Left ventricle myocardium inferior (tissue), 1 donor: ENCODE measurements at places on chromosomes 11 and 22.

- DNase-seq: no peak
Observed at GRCh38 chr11:23536907-23537306, 676.6 kb upstream of the CCDC179 start.

- DNase-seq: no peak
Observed at GRCh38 chr22:25448435-25449051, 115.9 kb upstream of the GRK3 start.

DNA sequence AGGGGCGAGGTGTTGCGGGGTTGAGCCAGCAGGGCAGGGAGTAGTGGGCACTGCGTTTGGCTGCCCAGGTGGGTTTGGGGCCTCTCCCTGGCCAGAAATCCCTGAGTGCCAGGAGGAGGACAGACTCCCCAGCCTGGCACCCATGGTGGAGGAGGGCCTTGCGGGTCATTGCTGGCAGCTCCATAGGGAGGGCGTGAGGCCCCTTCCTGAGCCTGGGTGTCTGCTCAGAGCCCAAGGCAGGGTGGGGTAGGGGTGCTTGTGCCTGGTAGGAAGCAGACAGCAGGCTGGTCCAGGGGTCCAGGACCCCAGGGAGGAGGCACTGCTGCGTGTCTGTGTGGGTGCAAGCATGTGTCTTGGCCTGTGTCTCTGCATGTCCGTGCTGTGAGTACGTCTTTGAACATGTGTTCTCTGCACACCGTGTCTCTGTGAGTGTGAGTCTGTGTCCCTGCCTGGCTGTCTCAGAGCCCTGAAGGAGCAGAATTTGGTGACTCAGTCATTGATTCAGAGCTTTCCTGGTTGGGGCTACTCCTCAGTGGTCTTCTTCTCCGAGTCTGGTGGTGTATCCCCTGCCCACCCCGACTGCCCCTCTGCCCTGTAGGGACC lies 3.9 kb downstream of the TSPAN4 start:
- DNase-seq: no peak

DNA sequence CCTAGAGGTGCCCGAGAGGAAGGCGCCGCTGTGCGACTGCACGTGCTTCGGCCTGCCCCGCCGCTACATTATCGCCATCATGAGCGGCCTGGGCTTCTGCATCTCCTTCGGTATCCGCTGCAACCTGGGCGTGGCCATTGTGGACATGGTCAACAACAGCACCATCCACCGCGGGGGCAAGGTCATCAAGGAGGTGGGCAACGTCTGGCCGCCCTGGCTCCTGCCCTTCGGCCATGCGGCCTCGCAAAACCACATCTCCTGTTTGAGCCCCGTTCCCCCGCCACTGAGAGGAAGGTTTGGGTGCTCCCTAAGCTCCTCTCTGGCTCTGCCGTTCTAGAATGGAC lies 3.4 kb downstream of the SLC17A6 start:
- DNase-seq: no peak

- DNase-seq: peak; percentile 12
Observed at GRCh38 chr22:37184816-37185541, 3.1 kb downstream of the C1QTNF6 start.

GRCh38 chr11:64619811-64620380 lies 28.9 kb downstream of the SLC22A12 start:
- no peak for DNase-seq

DNA sequence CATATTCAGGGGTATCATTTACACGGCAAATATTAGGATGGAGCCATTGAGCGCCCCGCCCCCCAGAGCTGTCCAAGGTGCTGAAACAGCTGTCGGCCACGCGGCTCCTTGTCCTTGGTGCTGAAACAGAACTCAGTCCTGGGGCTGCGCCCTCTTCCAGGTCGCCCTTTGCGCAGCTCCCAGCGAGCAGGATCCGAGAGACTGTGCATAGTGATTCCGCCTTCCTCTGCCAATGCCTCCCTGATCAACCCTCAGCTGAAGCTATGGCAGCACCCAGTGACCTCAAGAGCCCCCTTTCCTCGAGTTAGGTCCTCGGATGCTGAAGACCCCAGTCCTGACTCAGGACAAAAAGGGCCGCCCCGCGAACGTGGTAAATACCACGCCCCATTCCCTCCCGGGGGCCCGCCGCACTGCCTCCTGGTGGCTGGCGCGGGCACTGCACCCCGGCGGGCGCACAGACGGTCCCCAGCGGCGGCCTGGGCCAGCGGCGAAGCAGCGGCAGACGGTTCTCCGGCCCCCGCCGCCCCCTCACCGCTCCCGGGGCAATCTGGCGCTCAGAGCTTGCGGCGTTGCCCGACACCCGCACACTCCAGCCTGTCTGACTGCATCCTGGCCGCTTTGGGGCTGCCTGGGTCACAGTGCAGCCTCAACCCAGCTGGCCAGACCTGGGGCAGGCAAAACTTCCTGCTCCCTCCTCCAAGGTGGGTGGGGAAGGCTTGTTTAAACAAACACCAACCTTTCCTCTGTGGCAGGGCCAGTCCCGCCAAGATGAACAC lies 13.4 kb downstream of the SYT7 start:
- DNase-seq: peak; percentile 78

GRCh38 chr11:36249246-36249645 lies 40.0 kb downstream of the COMMD9 start:
- DNase-seq: no peak

GRCh38 chr22:23079240-23079768 lies 9.0 kb downstream of the GNAZ start:
- no peak for DNase-seq

GRCh38 chr11:62202910-62203309 lies 5.6 kb upstream of the SCGB2A1 start:
- no peak for DNase-seq

DNA sequence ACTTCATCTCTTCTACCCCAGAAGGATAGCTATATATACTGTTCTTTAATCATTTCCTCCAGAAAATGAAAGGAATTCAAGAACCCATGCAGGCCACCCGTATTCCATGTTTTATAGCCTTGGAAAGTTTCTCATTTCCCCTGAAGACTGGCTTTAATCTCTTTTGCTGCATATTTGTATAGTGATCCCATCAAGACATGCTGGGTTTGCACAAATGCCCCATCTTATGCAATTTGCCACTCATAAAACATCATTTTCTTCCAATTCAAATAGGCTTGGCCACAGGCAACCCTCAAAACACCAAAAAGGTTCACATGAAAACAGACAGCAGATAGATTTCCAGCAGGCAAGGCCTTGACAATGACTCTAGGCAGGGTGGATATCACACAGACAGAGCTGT lies 28.3 kb upstream of the APOA1 start:
- no peak for DNase-seq

DNA sequence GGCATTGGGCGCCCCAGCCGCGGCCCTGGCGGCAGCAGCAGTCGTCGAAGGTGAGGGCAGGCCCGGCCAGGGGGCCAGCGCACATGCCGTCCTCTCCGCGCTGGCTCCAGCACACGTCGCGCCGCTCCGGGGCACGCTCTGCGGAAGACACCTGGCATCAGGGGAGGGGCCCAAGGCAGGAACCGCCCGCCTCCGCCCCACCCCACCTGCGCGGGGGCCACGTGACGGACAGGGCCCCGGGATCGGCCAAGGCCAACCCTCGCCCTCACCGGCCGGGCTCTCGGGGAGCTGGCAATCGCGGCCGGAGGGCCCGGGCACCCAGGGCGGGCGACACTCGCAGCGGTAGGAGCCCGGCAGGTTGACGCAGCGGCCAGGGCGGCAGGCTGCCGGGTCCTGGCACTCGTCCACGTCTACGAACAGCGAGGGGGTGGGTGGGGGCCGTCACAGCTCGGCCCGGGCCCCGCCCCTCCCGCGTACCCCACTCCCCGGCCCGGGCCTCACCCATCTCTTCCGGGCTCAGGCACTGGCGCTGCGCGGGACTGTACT lies 14.9 kb downstream of the SCYL1 start:
- DNase-seq: no peak

DNA sequence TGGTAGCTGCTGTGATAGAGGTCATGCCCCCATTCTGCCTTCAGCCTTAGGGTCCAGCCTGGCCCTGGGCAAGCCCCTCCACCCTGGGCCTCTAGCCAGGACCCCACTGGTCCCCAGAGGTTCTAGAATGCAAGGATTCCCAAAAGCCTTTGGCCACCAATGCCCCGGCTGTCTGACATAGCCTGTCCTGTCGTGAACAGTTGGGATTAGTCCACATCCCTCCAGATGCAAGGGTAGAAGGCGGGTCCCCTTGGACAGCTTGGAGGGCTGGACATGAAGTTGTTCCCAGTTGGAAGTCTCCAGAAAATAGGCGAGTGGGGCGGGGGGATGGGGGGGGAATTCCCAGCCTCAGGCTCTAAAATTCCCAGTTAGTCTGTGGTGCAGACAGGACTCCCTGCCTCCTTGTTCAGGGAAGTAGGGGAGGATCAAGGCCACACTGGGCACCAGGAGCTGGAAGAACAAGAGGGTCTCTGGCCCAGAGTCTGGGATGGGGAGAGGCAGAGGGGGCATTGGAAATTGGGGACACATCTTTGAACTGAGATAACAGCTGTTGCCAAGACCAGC lies 5.2 kb upstream of the ADORA2A start:
- no peak for DNase-seq

- no peak for DNase-seq
Observed at GRCh38 chr11:103272876-103273275, 163.7 kb downstream of the DYNC2H1 start.

- DNase-seq: no peak
Observed at GRCh38 chr11:7487360-7487759, 2.1 kb downstream of the OLFML1 start.

GRCh38 chr11:79956061-79956460 lies 515.2 kb upstream of the TENM4 start:
- no peak for DNase-seq
